ENCODE measurements at places on chromosomes 13 and 19. TPM values are rescaled to one million over a fixed set of nuclear protein-coding genes. Genes with fewer than 3 reads are reported as not detected.
A peak's percentile ranks its signal among the peaks of the same experiment; 100 is the strongest.

Gene MUC16
- polyA plus RNA-seq = not detected

Gene ATXN8OS
- 0.27 TPM for polyA plus RNA-seq

Gene PLA2G4C
- polyA plus RNA-seq = 33.3 TPM

- DNase-seq = no peak
These were observed 61.6 kb downstream of the ALOX5AP start for GRCh38 chr13:30796631-30797601.

DNA sequence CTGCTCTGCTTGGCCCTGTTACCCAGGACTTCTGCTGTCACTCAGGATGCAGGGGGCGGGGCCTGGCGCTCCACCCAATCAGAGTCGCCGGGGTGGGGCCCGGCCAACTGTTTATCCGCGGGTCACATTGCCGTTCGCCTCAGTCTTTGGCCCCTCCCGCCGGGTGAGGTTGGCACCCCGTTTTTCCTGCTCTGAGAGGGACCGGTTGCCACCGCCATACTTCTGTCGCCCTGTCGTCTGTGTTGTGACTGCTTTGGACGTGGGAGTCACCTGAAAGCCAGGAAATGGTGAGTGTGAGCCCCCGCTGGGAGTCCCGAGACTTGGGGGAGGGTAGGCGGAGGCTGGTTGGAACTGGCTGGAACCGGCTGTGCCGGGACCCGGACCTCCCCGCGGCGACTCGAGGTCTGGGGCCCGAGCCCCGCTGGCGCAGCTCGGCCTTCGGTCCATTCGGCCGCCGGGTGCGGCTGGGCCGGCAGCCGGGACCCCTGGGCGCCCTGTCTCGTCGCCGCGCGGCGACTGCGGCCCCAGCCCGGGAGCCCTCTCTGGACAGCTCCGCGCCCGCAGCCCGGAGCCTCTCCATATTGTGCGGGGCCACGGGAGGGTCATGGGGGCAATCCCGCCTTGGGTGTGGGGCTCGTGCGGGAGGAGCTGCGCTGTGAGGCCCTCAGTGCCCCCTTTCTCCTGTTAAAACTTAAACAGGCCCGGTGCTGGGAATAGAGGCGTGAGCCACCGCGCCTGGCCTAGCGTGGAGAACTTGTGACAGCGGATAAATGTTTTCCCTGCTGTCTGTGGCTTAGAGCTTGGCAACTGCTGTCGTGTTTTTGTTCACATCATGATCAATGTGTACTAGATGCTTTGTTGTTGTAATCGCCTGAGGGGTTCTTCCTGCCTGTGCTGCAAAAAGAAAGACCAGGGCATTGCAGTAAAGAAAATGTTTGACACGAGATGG, at the start of gene ZNF844:
TSS of gene ZNF844 (plus strand) at position 142 of the 949 bp plus-strand sequence. CDS start at position 285, 143 bp downstream.
- DNase-seq = peak; percentile 97

- no peak for DNase-seq
These were observed 142.3 kb upstream of the SOX21 start for GRCh38 chr13:94854688-94855087.

DNA sequence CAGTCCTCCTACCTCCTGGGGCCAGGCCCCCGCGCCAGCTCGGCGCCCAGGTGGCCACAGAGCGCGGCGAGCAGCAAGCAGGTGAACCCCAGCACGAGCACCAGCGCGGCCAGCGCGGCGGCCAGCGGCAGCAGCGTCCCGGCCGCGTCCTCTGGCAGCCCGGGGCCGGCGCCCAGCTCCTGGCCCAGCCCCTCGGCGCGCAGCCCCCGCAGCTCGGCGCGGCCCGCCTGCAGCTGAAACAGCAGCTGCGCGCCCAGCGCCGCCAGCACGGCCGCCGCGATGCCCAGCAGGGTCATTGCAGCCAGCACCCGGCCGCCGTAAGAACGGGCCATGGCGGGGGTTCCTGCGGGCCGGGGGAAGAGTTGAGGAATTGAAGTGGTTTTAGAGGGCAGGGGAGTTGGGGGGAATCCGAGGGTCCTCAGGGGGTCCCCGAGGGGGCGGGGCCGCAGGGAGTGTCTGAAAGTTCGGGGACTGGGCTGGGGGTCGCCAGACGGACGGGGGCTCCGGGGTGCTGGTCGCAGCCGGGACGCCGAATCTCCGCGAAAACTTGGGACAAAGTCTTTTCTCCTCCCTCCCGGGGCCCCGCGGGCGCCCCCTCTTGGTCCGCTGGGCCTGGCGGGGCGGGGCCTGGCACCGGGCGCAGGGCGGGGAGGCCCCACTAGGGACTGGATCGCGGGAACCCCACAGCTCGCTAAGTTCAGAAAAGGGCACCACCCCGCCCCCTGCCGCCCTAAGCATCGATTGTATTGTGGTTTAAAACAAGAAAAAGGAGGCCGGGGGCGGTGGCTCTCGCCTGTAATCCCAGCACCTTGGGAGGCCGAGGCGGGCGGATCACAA, at the start of gene TMEM221:
TSS of gene TMEM221 (minus strand) at position 538 of the 837 bp plus-strand sequence. CDS start at position 332, 206 bp downstream.
- DNase-seq = peak; percentile 64

- DNase-seq = no peak
These were observed 12.2 kb downstream of the TMEM161A start for GRCh38 chr19:19126102-19126501.

- DNase-seq = no peak
These were observed 2.7 kb upstream of the NOP53 start for GRCh38 chr19:47742634-47743033.

DNA sequence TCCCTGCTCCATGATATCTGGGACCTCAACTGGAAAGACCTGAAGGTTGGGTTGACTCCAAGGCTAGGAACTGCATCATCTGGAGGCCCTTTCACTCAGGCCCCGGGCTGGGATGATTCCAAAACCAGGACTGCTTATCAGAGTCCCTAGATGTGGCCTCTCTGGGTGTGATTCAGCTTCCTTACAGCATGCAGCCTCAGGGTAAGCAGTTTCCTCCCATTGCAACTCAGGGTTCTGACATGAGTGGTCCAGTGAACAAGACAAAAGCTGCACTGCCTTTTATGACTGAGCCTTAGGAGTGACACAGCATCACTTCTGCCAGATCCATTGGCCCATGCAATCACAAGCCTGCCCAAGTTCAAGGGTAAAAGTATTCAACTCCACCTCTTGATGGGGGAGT, 502.8 kb downstream of the COG6 start:
- no peak for DNase-seq

DNA sequence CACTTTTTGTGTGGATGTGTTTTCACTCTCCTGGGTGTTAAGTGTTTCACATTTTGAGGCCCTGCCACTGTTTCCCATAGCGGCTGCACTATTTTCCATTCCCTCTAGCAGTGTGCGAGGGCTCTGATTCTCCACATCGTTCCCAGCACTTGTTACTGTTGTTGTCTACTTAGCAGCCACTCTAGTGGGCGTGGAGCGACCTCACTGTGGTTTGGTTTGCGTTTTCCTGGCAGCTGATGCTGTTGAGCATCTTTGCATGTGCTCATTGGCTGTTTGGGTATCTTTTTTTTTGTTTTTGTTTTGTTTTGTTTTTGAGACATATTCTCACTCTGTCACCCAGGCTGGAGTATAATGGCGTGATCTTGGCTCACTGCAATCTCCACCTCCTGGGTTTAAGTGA, 14.4 kb downstream of the NAXD start:
- no peak for DNase-seq

DNA sequence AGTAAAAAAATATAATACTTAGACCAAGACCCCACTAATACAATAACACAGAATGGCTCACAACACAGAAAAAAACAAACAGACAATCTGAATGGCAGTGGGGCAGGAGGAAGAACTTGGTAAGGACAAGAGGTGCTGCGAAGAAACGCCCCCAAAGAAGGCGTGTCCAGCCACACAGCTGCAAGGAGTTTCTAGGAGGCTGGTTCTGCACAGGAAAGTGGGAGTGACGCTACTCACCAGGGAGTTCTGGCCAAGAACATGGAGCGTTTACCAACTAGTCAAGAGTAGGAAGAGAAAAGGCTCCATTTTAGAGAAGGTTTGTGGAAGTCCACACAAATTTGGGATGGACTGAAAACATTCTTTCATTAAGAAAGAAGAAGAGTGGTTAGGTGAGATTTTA, 95.3 kb upstream of the SLC15A1 start:
- peak; percentile 36 for DNase-seq

- peak; percentile 43 for DNase-seq
These were observed 27.7 kb downstream of the GADD45B start for GRCh38 chr19:2503521-2504109.

DNA sequence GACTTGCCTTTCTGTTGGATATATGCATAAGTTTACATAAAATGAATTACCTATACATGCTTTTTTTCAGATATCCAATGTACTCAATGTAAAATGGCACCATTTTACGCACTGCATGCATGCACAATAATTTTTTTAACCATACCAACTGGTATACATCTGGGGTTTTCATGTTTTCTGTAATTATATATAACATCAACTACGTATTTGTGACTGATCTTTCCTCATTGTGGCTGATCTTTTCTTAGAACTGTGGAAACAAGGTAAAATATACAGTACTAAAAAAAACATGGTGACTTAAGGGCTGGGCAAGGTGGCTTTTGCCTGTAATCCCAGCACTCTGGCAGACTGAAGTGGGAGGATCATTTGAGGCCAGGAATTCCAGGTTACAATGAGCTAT, 18.5 kb downstream of the PSPC1 start:
- no peak for DNase-seq

- DNase-seq = peak; percentile 9
These were observed 5.8 kb downstream of the SPHK2 start for GRCh38 chr19:48624791-48625723.

DNA sequence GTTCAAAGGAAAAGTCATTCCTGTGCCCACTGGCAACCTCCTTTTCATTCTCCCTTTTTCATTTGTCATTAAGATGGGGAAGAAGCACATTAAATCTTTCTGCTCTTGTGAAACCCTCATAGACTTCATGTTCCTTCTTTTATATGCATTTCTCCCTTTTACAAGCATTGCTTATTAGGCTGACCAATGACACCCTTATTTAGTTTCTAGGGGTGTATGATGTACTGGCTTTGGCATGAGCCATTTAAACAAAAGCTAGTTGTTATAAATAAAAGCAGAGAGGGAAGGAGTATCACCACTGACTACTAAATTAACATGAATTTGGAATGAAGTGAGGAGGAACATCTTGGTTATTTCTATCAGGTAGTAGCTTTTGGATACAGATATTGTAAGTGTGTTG, 68.2 kb upstream of the PCDH9 start:
- no peak for DNase-seq
